ENCODE measurements at places on chromosomes 6 and 20. TPM values are rescaled to one million over a fixed set of nuclear protein-coding genes. Genes with fewer than 3 reads are reported as not detected.

Gene ALDH5A1
- total RNA-seq = 6.6 TPM

Gene MRAP2
- 9.2 TPM for total RNA-seq

DNA sequence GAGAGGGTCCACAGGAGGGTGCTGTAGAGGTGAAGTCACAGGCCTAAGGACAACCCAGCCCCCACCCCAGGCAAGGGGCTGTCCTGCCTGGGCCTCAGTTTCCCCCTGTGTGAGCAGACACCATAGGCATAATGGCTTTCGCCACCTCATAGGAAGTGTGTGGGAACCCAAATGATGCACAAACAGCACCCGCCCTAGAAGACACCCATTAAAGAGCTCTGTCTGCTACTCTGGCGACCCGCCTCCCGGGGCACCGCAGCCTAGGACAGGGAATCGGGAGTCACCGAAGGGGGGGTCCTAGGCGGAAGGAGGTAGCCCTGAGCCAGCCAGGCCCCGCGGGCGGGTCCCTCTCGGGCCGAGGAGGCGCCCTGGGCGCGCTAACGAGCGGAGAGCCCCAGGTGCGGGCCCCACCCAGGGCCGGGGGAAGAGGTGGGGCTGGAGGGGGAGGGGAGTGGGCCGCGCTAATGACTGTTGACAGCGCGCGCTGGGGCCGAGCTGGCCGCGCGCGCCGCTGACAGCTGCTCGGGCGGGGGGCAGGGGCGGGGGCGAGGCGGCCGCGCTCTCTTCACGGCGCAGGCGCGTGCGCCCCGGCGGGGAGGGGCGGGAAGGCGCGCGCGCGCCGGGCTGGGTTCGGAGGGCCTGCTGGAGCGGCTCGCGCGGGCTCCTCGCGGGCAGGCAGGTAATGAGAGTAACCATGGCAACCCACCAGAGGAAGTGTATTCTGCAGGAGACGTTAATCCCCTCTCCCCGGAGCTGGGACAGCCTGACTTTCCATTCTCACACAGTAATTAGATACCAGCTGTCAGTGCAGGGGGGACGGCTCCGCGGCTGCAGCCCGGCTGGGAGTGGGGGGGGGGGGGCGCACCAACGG is 48.9 kb downstream of the NOL4L start:
- H3K4me3 ChIP-seq = peak overlapping the region; percentile 62
- no peaks in the 10 kb centered on the region for H3K36me3 ChIP-seq
- H3K27ac ChIP-seq = no peak overlapping the region
- H3K4me1 ChIP-seq = peaks cover 49% of the 10 kb centered on the region

DNA sequence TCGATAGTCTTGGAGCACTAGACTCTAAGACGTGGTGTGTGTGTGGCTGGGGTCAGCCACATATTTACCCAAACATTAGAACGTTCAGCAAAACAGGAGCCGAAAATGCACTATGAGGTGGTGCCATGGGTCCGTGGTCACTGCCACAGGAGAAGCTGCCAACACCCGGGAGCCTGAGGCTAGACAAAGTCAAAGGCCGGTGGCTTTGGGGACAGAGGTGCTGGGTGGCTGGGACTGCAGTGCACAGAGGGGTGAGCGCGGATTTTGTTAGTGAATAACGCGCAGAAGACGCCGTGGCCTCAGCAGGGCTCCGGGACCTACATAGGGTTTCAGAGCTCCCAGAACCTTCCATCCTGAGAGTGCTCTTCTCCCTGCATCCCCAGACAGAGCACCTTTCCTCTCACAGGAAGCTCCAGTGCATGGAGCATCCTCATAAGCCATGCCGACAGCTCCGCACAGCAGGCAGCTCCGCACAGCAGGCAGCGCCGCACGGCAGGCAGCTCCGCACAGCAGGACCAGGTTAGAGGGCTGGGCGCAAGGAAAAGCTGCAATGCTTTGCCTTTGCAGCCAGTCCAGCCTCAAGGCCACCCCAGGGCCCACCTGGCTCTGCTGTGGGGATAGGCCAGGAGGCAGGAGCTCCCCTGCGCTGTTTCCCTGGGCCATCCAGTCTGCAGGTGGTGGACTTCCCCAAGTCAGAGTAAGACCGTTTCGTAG is 304.1 kb downstream of the TAF4 start:
- no peak overlapping the region for H3K4me3 ChIP-seq
- no peaks in the 10 kb centered on the region for H3K36me3 ChIP-seq
- H3K4me1 ChIP-seq = no peaks in the 10 kb centered on the region
- no peak overlapping the region for H3K27ac ChIP-seq
- peaks cover 12% of the 10 kb centered on the region for H3K27me3 ChIP-seq
- DNase-seq = no peak

DNA sequence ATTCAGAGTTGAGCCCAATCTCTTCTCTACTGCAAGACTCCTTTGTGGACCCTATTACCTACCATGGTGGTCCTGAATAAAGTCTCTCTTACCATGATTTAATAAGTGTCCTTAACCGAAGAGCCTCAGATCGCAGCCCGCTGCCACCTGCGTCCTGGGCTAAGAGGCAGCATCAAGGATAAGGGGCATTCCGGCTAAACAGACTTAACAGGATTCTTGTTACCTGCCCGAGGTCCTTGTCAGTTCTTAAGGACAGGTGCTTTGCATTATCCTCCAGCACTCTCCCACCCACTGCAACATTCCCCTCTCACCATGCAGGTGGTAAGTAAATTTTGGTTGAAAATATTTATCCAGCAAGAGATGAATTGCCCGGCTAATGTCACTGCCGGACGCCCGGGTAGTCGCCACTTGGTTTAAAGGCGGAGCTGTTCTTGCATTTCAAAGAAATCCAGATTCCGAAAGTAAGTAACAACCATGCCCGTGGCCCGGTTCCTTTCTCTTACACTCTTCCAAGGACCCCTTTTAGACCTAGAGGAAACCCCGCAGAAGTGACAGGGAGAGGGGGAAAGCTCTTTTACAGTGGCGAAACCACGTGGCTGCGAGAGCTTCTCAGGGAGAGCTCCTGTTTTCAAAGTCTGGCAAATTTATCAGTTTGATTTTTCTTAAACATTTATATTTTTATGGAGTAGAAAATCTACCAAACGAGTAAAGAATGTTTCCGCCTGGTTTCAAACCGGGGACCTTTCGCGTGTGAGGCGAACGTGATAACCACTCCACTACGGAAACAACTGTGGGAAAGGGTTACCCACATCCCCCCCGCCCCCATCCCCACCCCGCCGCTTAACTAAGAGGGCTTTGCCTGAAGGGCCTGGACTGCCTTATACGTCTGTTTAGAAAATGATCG is 41.9 kb upstream of the PRSS16 start:
- peaks cover 32% of the 10 kb centered on the region for H3K27me3 ChIP-seq
- no peak for DNase-seq
- no peak overlapping the region for H3K27ac ChIP-seq
- peaks cover 1% of the 10 kb centered on the region for H3K4me1 ChIP-seq
- H3K4me3 ChIP-seq = peak overlapping the region; percentile 26

DNA sequence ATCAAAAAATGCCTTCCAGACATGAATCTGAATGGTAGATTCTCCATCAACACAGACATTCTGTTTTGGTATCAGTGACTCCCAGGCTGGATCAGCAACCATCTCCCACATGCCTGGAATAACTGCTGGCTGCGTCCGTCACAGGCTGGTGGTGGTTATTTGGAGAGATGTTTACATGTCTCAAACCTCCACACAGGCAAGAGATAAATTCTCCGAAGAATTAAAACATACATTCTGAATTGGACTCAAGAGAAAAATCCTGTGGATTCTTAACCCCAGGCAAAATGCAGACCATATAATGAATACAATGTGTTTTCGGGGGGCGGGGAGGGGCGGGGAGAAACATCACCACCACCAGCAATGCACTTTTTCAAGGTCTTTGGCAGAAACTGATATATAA is 108.2 kb downstream of the THBS2 start:
- H3K4me1 ChIP-seq = peaks cover 40% of the 10 kb centered on the region
- H3K27ac ChIP-seq = peak overlapping the region; percentile 87
- H3K36me3 ChIP-seq = peaks cover 12% of the 10 kb centered on the region
- H3K27me3 ChIP-seq = no peaks in the 10 kb centered on the region
- H3K4me3 ChIP-seq = peak overlapping the region; percentile 35

Gene PCK1
- not detected for total RNA-seq

DNA sequence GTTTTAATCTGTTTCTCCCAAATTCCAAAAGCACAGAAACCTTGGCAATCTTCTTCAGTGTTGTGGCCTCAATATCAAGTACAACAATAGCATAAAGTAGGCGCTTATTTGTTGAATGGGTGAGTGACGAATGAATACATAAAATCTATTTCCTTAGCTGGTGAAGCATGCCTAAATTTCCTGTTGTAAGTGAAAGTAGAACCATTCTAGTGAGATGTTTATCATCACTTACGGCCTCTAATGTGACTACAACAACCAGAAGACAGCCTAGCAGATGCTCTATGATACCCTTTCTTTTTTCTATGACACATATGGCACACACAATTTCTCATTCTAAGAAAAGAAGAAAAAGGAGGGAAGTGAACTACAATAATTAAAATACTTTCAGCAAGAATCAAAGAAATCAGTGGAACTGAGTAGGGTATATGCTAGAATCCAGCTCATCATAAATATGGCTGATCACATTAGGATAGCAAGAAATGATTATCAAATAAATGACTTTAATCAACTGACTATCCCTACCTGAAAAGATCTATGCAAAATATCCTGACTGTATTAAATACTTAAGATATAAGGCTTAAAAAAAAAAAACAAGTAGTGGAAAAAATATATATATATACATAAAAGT is 67.4 kb downstream of the BTBD9 start:
- no peak overlapping the region for H3K27ac ChIP-seq
- H3K4me3 ChIP-seq = no peak overlapping the region
- peaks cover 8% of the 10 kb centered on the region for H3K36me3 ChIP-seq

Gene C6orf141
- not detected for total RNA-seq

GRCh38 chr20:46070215-46070900 is 19.4 kb downstream of the NCOA5 start:
- H3K4me3 ChIP-seq = no peak overlapping the region
- no peak overlapping the region for H3K27ac ChIP-seq
- peaks cover 4% of the 10 kb centered on the region for H3K4me1 ChIP-seq
- H3K36me3 ChIP-seq = peaks cover 37% of the 10 kb centered on the region

Gene ENPP5
- not detected for total RNA-seq

- no peak overlapping the region for H3K27ac ChIP-seq
- H3K4me3 ChIP-seq = no peak overlapping the region
- no peaks in the 10 kb centered on the region for H3K36me3 ChIP-seq
- peaks cover 2% of the 10 kb centered on the region for H3K4me1 ChIP-seq
Observed at GRCh38 chr6:129312880-129313279, 397.1 kb downstream of the ARHGAP18 start.

GRCh38 chr6:119076173-119076572 is 2.3 kb downstream of the FAM184A start:
- H3K4me3 ChIP-seq = no peak overlapping the region
- no peak for DNase-seq
- no peaks in the 10 kb centered on the region for H3K36me3 ChIP-seq
- no peak overlapping the region for H3K27ac ChIP-seq
- peaks cover 58% of the 10 kb centered on the region for H3K27me3 ChIP-seq

DNA sequence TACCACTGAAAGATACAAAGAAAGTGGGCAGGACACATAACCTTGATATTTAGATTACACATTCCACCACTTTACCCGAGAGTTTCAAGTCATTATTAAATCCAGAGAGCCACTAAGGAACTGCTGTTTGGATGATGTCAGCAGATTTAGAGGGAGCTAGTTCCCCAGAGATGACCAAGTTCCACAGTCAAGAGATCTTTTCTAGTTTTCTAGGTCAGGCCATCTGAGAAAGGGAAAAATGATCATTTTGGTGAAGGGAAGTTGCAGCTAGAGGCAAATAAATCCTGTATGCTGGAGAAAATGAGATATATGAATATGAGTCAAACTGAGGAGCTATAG is 147.8 kb downstream of the HS3ST5 start:
- no peak overlapping the region for H3K4me3 ChIP-seq
- no peaks in the 10 kb centered on the region for H3K4me1 ChIP-seq
- H3K27ac ChIP-seq = no peak overlapping the region
- no peaks in the 10 kb centered on the region for H3K27me3 ChIP-seq

GRCh38 chr20:63471981-63472831 is at the start of gene KCNQ2:
TSS of gene KCNQ2 (minus strand) at chr20:63472655. CDS start at chr20:63472463, 192 bp downstream.
- no peaks in the 10 kb centered on the region for H3K4me1 ChIP-seq
- H3K36me3 ChIP-seq = no peaks in the 10 kb centered on the region
- H3K4me3 ChIP-seq = no peak within 1 kb of the TSS
- no peak within 1 kb of the TSS for H3K27ac ChIP-seq

GRCh38 chr6:20180935-20181334 is 31.3 kb downstream of the MBOAT1 start:
- no peak overlapping the region for H3K27ac ChIP-seq
- DNase-seq = no peak
- no peaks in the 10 kb centered on the region for H3K27me3 ChIP-seq
- no peak overlapping the region for H3K4me3 ChIP-seq
- H3K4me1 ChIP-seq = peaks cover 7% of the 10 kb centered on the region

Gene CCN5
- total RNA-seq = 18.2 TPM

DNA sequence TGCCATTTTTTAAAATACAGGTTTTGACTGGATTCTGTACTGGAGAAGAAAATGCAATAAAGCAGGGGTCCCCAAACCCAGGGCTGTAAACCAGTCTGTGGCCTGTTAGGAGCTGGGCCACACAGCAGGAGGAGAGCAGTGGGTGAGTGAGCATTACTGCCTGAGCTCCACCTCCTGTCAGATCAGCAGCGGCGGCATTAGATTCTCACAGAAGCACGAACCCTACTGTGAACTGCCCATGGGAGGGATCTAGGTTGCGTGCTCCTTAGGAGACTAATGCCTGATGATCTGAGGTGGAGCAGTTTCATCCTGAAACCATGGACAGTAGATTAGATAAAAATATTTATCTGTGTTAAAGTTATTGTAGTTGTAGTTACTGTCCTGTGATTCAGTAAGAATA is 21.1 kb upstream of the FBXO9 start:
- peaks cover 23% of the 10 kb centered on the region for H3K36me3 ChIP-seq
- peak overlapping the region; percentile 90 for H3K27ac ChIP-seq
- no peak for DNase-seq
- no peaks in the 10 kb centered on the region for H3K27me3 ChIP-seq

DNA sequence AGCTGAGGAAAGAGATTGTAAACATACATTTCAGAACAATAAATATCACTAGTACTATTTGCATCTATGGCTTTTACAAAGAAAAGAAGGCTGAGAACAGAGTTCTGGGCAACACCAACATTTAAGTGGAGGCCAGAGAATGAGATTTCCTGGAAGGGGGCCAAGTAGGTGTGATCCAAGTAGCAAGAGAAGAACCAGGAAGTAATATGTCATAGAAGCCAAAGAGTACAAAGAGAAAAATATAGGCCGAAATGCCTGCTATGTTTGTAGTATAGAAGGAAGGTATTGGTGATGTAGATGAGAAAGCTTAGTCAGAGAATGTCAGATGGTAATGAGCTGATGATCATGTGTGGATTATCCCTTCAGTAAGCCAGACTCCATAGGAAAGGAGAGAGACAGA is 94.5 kb downstream of the PERP start:
- H3K36me3 ChIP-seq = no peaks in the 10 kb centered on the region
- no peak overlapping the region for H3K27ac ChIP-seq
- H3K27me3 ChIP-seq = no peaks in the 10 kb centered on the region
- no peaks in the 10 kb centered on the region for H3K4me1 ChIP-seq
- DNase-seq = no peak
- no peak overlapping the region for H3K4me3 ChIP-seq

- peaks cover 17% of the 10 kb centered on the region for H3K4me1 ChIP-seq
- H3K36me3 ChIP-seq = peaks cover 1% of the 10 kb centered on the region
- DNase-seq = no peak
- no peak overlapping the region for H3K4me3 ChIP-seq
- no peak overlapping the region for H3K27ac ChIP-seq
Observed at GRCh38 chr6:25124216-25124715, 154.9 kb upstream of the CARMIL1 start.

All from osteocyte (in vitro differentiated cells).